ENCODE measurements at places on chromosomes 7 and 10.

DNA sequence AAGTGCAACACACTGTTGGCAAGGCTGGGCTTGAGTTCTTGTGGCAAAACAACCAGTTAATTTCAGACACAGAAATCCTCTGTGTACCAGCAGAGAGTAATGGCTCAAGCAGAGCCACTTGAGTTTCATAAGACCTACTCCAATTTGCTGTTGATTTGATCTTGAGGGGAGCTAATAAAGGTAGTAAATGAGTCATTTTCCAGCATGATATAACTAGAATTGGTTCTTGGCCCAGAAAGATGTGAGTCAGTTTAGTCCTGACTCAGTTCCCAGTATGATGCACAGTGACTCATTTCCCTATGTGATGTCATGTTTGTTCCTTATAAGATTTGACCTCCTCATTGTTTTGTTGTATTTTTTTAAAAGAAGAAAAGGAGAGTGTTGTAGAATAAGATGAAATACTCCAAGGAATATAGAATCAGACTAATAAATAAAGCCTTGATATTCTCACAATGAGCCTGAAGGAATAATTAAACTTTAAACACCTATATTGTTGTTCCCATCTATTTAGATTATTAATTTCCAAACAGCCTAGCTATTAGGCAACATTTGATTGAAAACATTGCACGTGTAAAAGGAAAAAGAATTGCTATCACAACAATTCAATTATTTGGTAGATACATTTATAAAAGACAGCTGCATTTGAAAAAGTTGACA is 186.2 kb downstream of the REEP3 start:
- DNase-seq = peak; percentile 91

DNA sequence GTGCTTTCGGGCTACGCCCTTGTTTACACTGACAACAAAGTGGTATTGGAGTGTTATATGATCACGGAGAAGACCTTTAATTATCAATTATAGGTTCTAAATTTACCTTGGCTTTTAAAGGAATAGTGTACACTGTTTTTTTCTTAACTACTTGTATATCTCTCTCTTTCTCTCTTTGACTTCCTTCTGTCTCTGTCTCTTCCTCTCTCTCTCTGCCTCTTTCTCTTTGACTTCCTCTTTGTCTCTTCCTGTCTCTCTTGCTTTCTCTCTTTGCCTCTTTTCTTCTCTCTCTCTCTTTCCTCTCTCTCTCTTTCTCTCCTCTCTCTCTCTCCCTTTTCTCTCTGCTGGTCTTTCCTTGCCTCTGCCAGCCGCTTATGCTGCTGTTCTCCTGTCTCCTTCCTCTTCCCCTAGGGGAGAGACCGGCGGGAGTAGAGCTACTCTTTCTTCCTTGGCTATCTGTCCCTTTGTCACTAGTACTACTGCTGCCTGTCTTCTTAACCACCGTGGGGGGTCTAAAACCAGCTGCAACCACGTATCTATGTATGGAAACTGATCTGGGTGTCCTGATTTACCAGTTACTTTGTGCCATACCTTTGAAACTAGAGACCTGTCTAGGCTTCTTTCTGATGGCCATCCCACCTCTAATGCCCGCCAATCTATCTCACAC is 36.9 kb upstream of the GSDME start:
- DNase-seq = no peak

GRCh38 chr7:157690833-157691585 is 354.2 kb downstream of the DNAJB6 start:
- DNase-seq = peak; percentile 9

GRCh38 chr7:65001291-65001814 is 5.1 kb downstream of the ERV3-1 start:
- DNase-seq = no peak

DNA sequence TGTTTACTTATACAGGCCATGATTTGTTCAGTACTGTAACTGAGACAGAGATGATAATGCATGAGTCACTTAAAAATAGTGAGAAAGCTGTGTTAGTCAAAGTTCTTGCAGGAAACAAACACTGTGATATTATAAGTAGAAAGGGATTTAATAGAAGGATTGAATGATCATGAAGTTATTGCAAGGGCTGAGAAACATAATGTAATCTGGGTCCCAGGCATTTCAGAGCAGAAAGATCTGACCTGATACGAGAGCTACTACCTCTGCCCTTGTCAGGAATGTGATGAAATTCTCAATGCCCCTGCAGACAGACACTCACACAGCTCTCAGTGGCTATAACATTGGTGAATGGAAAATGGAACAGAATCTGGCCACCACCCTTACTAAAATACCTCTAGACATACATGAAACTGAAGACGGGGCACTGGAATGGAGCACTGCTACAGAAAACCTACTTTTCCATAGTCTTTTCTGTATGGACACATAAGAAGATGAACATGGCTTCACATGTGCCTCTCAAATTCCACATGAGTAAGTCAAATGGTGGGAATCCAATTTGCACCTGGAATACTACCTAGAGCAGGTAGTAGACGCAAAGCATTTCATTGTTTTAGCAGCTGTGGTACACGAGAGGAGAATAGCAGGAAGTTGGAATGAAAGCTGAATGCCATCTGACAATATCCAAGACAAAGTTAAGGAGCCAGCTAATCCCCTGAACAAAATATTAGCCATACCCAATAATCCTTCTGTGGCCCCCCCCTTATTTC is 19.1 kb upstream of the VWDE start:
- no peak for DNase-seq

GRCh38 chr7:23105086-23105643 is 420 bp upstream of the KLHL7 start:
- no peak for DNase-seq

DNA sequence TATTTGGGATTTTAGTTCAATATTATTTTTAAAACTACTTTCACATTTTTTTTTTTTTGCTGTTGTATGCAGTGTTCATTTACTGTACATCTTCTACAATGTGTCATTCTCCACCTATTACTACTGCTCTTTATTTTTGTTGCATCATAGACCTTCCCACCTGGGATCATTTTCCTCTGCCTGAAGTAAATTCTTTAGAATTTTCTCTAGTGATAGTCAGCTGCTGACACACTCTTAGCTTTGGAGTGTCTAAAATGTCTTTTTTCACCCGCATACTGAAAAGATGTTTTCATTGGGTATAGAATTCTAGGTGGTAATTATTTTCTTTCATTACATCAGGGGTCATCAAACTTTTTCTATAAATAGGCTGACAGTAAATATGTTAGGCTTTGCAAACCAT is 30.5 kb downstream of the CFAP43 start:
- no peak for DNase-seq

GRCh38 chr10:126369125-126369710 is 19.1 kb downstream of the ADAM12 start:
- no peak for DNase-seq

- DNase-seq = no peak
Observed at GRCh38 chr7:139943401-139943800, 114.3 kb downstream of the TBXAS1 start.

GRCh38 chr10:124231168-124232155 is 138.1 kb upstream of the CHST15 start:
- no peak for DNase-seq
